Uterus (tissue), 4 donors: ENCODE measurements at places on chromosomes 1 and 21. TPM values are rescaled to one million over a fixed set of nuclear protein-coding genes. Genes with fewer than 3 reads are reported as not detected.

PDPN gene
- total RNA-seq: 17.7 TPM

GRCh38 chr1:113677250-113678158, 81.8 kb downstream of the PHTF1 start:
- no peak for DNase-seq

GRCh38 chr1:43235451-43236121, 34.2 kb upstream of the TMEM125 start:
- no peak for DNase-seq

- DNase-seq: no peak
Measured at GRCh38 chr1:200448034-200448762, 38.4 kb upstream of the ZNF281 start.

NR1I3 gene
- not detected for total RNA-seq

MAP10 gene
- 1.5 TPM for total RNA-seq

- DNase-seq: no peak
Measured at GRCh38 chr1:193143285-193143684, 21.5 kb downstream of the CDC73 start.

GRCh38 chr1:112833806-112834205, 118.7 kb upstream of the PPM1J start:
- DNase-seq: no peak
